Effector CD4-positive, alpha-beta T cell (primary cell): ENCODE measurements at places on chromosomes 7 and 10.

- no peak for DNase-seq
Measured at GRCh38 chr7:28957064-28957750, 923 bp downstream of the TRIL start.

- no peak for DNase-seq
Measured at GRCh38 chr7:152556013-152556755, 119.8 kb downstream of the XRCC2 start.

DNA sequence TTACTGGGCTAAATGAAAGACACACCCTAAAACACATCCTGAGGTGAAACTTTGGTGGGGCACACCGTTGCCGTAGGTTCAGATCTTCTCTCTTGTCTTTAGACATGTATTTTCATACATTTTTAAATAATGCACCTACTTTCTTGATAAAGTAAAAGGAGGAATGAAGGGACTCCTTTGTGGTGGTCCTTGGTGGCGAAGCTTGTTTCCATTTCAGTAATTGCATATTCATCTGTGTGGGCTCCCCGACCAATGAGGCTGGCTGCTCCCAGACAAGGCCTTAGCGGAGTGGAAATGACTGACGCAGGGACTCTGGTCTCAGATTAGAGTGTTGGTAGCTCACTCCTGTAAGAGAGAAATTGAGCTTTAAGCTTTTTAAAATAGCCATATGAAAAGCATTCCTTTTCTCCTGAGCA is 815 bp downstream of the CCSER2 start:
- peak; percentile 21 for DNase-seq

DNA sequence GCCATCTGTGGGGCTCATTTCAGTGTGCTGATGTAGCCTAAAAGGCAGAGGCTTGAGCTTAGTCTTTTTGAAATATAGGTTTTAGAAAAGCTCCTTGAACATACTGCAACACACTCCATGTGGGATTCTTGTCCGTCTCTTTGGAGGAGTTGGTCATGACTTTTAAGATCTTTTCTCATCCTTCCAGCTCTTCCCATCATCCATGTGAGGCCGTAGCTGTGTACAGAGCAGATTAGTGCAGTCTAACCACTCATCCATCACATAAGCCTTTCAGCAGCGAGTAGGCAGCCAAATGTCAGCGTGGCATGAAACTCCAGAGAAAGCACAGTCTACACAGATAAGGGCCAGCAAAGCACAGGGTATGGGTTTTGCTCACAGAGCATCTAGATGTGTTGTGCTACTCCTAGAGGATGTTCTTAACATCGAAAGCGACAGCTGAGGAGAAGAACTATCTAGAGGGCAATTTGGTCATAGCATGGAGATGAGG is 28.1 kb upstream of the NPVF start:
- no peak for DNase-seq

GRCh38 chr7:23895666-23896096 is 185.7 kb downstream of the STK31 start:
- DNase-seq = no peak

- DNase-seq = no peak
Measured at GRCh38 chr7:28533267-28533666, 120.9 kb downstream of the CREB5 start.

DNA sequence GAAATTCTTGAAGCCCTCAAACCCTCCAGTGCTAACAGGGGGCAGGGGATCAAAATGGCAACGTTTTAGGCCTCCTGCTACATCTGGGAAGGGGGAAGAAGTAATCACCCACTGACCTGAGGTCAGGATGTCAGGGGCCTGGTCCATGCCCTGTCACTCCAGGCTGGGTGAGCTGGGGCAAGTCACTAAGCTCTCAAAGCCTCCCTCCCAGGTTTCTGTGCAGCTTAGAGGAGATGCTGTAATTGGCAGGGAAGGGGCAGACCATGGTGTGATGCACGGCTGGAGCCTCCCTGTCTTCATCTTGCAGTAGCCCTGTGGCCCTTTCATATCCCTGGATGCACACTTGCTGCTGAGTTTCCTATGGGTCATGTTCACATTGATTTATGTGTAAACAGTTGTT is 27.2 kb downstream of the LEP start:
- DNase-seq = no peak

- no peak for DNase-seq
Measured at GRCh38 chr10:12406764-12407400, 57.5 kb downstream of the CAMK1D start.
